ENCODE measurements at places on chromosomes 4 and X.
A peak's percentile ranks its signal among the peaks of the same experiment; 100 is the strongest.

DNA sequence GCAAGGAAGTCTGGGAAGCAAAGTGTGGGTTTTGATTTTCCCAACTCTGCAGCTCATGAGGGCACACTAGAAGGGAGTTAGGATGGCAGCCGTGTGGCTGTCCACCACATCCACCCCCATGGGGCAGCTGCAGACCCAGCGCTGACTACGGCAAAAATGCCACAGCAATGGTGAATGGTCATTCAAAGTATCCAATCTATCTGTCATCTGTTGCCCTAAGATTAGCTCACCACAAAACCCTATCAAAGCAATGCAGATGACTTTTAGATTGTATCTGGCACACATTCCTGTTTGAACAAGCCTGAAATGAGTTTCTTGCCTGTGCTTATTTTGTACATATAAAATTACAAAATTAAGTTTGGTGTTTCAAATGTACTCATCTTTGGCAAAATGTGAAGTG is 29.7 kb upstream of the HPSE start:
- DNase-seq, result no peak

DNA sequence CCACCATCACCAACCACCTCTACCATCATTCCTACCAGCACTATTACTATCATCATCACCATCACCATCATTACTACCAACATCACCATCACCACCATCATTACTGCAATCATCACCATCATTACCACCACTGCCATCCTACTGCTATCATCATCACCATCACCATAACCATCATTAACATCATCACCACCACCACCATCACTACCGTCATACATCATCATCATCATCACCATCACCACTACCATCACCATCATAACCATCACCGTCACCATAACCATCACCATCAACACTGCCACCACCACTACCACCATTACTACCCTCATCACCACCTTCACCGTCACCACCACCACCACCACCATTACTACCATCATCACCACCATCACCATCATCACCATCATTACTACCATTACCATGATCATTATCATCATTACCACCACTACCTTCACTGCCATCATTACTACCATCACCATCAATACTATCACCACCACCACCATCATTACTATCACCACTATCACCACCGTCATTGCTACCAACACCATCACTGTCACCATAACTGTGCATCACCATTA is 71.8 kb downstream of the PSAPL1 start:
- no peak for DNase-seq

- no peak for DNase-seq
These were observed 67.4 kb upstream of the CPEB2 start for GRCh38 chr4:14934704-14935390.

GRCh38 chr4:102411408-102411807 is 66.1 kb upstream of the SLC39A8 start:
- DNase-seq, result no peak

GRCh38 chr4:122842984-122843531 is 16.4 kb downstream of the FGF2 start:
- DNase-seq, result no peak

DNA sequence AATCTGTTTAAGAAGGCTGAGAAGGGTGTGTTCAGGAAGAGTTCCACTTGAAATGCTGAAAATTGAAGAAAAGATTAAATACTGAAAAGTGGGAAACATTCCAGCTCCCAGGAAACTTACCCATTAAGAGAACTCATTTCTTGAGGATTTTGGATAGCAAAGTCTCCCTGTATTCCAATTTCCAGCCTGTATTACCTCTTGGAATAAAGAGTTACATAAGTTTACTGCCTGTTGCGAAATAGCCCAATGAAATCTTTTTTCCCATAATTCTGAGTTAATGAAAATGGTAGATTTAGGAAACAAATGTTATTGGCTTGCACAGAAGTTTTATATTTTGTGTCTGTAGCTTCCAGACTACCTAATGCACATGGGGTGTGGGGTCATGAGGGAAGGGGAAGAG is 12.0 kb downstream of the NHSL2 start:
- no peak for DNase-seq

DNA sequence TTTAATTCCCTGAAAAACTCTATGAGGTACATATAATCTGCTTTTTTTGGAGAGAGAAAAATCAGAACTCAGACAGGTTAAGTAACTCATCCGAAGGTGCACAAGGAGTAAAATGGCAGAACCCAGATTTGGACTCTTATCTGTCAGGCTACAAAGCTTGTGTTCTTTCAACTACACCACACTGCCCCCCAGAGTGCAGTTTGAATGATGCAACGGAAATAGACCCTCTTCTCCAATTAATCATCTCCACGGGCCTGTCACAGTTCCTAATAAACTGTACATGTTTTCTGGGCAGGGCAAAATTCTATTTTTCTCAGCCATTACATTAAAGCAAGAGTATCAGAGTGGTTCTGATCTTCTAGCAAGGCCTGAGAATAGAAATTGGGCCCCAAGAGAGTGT is 35.3 kb upstream of the DCX start:
- peak; percentile 6 for DNase-seq

DNA sequence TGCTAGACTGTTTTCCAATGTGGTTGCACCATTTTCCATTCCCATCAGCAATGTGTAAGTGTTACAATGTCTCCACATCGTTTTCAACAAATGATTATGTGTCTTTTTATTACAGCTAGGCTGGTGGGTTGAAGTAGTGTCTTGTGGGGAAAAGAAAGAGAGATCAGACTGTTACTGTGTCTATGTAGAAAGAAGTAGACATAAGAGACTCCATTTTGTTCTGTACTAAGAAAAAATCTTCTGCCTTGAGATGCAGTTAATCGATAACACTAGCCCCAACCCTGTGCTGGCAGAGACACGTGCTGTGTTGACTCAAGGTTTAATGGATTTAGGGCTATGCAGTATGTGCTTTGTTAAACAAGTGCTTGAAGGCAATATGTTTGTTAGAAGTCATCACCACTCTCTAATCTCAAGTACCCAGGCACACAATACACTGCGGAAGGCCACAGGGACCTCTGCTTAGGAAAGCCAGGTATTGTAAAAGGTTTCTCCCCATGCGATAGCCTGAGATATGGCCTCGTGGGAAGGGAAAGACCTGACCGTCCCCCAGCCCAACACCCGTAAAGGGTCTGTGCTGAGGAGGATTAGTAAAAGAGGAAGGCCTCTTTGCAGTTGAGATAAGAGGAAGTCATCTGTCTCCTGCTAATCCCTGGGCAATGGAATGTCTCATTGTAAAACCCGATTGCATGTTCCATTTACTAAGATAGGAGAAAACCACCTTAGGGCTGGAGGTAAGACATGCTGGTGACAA is 23.0 kb upstream of the UGT2B15 start:
- no peak for DNase-seq

GRCh38 chr4:123505095-123506010 is 108.8 kb downstream of the SPRY1 start:
- DNase-seq, result peak; percentile 66

GRCh38 chr4:167003326-167003725 is 231.0 kb downstream of the SPOCK3 start:
- DNase-seq, result no peak

- peak; percentile 31 for DNase-seq
These were observed 662.2 kb upstream of the BOD1L1 start for GRCh38 chr4:14289708-14290107.

DNA sequence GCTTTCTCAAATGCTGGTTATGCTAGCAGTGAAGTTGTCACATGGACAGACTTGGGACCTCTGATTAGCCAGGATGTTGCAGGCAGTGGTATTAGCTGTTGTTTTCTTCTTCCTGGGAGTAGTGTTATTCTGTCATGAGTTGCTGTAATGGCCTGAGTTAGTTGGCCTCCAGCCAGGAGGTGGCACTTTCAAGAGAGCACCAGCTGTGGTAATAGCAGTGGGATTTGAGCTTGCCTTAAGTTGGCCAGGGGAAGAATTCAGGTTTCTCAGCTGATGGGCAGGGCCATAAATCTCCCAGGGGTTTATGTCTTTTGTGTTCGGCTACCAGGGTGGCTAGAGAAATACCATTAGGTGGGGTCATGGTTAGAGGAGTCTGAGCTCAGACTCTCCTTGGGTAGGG is 132.6 kb downstream of the GLUD2 start:
- no peak for DNase-seq

- no peak for DNase-seq
These were observed 140.0 kb downstream of the GASK1B start for GRCh38 chr4:158032733-158033415.

DNA sequence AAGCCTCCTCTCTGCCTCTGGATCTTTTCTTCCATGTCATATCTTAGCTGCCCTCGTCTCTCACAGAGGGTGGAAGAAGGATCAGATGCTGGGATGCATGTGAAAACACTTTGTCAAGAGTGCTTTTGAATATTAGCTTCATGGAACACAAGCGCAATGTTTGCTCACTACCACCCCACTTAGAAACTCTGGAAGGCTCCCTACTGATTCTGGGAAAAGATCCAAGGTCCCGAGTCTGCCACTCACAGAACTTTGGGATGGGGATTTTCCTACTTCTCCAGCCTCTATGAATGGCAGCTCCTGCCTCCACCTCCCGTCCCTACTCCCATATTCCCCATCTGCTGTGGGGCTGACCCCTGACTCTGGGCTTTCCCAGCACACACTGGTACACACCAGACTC is 40.2 kb upstream of the CRMP1 start:
- no peak for DNase-seq

- DNase-seq, result no peak
These were observed 202.5 kb downstream of the NSUN7 start for GRCh38 chr4:40952217-40952616.

- peak; percentile 57 for DNase-seq
These were observed 88.1 kb upstream of the C1QTNF7 start for GRCh38 chr4:15339737-15340136.

- DNase-seq, result peak; percentile 69
These were observed 16.9 kb downstream of the SPINK2 start for GRCh38 chr4:56804551-56804950.

DNA sequence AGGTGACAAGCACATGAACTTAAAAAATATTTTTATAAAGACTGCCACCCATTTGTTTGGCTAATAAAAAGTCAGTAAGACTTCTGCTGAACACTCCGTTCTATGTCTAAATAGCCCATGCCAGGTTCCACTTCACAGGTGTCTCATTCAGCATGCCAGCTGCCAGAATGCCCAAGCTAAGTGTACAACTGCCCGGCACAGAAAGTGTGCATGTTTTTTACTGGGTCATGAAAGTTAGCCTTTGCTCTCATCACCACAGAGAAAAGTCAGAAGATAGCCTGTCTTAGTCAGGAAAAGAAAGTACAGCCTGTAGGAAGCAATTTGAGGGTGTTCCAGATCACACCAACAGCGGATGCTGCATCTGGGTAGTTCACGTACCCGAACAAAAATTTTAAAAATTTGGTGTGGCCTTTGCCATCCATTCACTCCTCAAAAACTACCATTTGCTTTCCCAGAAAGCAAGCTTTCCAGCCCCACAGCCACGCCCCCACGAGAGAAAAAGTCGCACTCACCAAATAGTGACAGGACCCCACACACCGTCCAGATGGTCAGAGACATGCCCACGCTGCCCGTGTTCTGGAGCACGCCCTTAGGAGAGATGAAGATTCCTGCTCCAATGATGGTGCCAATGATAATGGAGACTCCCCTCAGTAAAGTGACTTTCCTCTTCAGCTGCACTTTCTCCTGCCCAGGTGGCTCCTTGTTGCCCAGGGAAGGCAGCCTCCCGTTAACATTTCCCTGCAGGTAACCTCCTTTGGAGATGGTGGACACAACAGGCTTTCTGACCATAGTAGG is 671 bp downstream of the SLC7A11 start:
- DNase-seq, result peak; percentile 46

DNA sequence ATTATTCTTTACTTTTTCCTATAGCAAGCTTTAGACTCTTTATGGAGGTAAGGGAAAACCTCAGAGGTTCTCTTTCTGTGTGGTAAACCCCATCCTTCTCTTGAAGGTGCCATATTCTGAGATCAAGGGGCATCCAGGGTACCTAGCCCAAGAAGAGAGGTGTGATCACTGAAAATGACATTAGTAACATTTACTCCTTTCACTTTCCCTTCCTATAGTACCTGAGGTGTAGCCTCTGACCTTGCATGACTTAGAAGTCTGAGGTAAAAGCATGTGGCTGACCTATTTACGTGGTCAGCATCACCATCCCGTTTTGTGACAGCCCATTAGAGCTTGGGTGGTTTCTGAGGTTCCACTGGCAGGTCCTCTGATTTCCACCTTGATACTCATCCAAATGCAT is 25.7 kb downstream of the SGMS2 start:
- no peak for DNase-seq

DNA sequence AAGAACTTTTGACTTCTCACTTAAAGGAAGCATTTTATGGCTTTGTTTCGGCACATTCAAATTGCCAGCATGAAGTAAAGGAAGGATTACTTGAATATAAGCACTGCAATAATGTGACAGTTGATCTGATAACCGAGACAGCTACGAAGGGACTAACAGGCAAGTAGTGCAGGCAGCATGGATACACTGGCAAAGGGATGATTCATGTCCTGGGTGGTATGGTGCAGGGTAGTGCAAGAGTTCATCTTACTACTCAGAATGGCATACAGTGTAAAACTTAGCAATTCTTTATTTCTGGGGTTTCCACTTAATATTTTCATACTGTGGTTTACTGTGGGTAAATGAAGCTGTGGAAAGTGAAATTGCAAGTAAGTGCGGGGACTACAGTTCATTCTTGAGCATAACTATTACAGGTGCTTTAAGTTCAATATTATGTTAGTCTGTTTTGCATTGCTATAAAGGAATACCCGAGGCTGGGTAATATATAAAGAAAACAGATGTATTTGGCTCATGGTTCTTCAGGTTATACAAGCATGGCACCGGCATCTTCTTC is 611.8 kb downstream of the SPOCK3 start:
- DNase-seq, result no peak

DNA sequence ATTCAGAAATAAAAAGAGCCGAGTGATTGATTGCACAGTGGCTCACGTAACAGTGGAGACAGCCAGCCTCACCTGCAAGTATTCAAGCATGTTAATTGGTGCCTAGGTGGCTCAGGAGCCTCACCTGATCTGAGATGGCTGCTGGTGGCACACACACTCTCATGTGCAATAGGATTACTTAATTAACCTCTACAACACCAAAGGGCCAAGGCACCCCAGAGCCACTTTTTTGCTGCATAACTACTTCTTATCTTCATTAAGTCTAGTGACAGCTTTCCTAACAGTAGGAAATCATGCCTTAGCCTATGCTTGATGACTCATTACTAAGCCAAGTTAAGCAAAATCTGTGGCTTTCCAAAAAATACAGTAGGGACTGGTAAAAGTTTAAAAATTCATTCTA is 117.3 kb upstream of the NOCT start:
- peak; percentile 39 for DNase-seq

DNA sequence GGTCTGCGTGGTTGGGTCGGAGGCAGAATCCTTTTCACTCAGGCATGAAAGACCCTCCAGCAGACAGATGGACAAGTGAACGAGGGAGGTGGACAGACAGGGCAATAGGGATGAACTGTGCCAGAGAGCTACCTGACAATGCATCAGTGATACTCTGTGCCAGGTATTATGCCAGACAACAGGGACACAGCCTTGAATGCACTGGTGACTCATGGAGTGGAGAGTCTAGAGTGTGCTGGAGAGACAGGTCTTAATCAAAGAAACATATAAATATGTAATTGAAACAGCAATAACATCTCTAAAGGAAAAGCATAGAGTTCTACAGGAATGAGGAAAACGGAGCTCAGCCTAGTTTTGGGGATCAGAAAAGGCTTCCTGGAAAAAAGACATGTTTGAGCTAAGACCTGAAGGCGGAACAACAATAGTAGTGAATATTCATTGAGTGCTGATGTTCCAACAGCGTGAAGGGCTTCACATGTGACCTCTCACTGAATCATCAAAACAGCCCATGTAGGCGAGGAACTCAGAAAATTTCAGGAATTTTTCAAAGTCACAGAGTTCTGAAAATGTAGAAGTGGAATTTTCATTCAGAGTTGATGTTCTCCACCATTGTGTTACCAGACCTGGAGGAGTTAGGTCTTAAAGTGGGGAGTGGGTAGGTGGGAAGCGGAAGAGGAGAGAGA is 20.0 kb upstream of the FGFBP2 start:
- peak; percentile 78 for DNase-seq

Measured in choroid plexus epithelial cell (primary cell).